Dermis microvascular lymphatic vessel endothelial cell (primary cell): ENCODE measurements at places on chromosomes 6 and 20. TPM values are rescaled to one million over a fixed set of nuclear protein-coding genes. Genes with fewer than 3 reads are reported as not detected.

Gene TRIM10
- not detected in 2 replicates for total RNA-seq

Gene RFX6
- not detected in 2 replicates for total RNA-seq

Gene TENT5A
- total RNA-seq, result 2.3 and 9.6 TPM in 2 replicates

Gene ANKRD66
- total RNA-seq, result not detected in 2 replicates

Gene MYLIP
- 20.2 and 41.8 TPM in 2 replicates for total RNA-seq

Gene IL17A
- not detected in 2 replicates for total RNA-seq

Gene BACH2
- total RNA-seq, result 1.5 and 4.3 TPM in 2 replicates
